ENCODE measurements at places on chromosomes 2 and 18.

DNA sequence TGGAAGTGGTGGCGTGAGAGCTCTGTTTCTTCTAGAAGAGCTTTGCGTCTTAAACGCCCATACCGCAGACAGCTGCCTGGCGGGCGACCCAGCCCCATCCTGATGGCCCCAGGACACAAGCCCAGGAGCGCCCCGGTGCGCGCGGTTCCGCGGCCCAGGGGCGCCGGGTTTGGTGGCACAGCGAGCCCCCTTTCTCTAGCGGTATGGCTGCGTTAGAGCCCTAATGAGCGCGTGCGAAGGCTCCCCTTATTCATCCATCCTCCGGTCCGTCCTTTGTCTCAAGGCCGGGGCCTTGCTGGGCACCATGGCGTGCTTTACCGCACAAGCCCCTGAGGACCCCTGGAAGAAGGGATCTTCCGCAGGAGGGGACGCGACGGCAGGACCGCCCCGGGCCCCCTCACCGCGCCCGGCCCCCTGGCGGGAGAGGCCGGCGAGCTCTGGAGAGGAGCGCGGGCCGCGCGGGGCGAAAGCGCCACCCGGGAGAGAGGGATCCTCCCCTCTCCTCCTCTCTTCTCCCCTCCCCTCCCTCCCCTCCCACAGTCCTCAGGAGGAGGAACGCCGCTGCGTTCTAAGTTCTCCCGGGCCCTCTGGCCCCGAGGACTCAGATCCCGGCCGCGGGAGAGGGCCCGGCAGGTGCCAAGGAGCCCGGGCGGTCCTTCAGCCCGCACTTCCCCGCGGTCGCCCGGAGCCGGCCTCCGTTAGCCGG lies 626 bp upstream of the SLC1A4 start:
- no peak for DNase-seq

DNA sequence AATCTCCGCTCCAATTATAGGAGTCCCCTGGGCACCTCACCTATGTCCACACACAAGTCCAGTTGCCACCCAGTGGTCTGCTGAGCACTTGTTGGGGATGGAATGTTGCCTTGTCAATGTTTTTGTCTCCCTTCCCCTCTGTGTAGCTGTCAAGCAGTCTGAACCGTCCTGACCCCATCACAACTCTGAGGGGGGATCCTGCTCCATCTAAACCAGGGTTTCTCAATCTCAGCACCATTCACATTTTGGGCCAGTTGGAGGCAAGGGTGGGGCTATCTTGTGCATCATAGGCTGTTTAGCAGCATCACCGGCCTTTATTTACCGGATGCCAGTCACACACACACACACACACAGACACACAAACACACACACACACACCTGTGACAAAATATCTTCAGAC lies 53.0 kb downstream of the CYP26B1 start:
- DNase-seq: no peak

DNA sequence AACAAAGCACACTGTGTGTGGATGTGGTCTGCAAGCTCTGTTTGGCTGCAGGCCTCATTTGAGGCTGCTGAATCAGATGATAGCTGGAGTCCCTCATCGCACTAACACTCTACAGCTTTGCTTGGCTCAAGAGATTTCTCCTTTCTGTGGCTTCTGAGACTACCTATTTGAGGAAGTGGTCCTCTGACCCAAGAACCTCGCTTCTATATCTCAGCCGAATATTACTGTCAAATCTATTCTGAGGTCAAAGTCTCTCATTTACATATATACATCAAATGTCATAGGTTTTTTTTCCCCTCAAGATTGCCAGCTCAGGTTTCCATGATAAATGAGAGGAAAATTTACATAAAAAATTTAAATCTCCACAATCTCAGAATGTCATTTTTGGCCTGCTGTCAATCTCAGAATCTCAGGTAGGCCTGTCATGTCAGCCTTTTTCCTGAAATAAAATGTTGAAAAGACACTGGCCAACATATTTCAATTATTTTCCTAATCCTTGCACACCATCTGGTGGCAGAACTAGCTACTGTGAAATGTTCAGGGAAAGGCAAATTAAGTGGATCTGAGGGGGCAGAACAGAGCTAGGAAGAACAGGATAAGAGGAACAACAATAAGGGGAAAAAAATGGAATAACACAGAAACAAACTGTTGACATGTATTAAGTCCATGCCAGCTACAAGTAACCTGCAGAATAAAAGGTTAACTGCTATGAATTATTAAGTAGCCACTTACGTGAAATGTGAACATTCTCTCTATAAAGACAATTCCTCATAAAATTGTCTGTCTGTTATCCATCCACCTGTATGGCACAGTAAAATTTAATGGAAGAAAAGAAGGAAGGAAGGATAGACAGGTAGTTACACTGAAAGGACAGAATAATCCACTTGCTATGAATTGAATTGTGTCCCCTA lies 39.3 kb downstream of the AP1S3 start:
- DNase-seq: no peak

DNA sequence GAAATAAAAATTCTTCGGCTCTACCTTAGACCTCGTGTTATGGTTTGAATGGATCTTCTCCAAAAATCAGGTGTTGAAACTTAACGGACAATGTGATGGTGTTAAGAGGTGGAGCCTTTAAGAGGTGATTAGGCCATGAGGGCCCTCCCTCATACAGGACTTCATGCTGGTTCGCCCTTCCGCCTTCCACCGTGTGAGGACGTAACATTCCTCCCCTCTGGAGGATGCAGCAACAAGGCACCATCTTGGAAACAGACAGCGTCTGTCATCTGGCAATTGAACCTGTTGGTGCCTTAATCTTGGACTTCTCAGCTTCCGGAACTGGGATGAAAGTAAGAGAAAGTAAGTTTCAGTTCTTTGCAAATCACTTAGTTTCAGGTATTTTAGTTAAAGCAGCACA lies 126.3 kb upstream of the SPRED2 start:
- DNase-seq: no peak

GRCh38 chr2:42928161-42928691 lies 135.8 kb upstream of the HAAO start:
- DNase-seq: no peak

DNA sequence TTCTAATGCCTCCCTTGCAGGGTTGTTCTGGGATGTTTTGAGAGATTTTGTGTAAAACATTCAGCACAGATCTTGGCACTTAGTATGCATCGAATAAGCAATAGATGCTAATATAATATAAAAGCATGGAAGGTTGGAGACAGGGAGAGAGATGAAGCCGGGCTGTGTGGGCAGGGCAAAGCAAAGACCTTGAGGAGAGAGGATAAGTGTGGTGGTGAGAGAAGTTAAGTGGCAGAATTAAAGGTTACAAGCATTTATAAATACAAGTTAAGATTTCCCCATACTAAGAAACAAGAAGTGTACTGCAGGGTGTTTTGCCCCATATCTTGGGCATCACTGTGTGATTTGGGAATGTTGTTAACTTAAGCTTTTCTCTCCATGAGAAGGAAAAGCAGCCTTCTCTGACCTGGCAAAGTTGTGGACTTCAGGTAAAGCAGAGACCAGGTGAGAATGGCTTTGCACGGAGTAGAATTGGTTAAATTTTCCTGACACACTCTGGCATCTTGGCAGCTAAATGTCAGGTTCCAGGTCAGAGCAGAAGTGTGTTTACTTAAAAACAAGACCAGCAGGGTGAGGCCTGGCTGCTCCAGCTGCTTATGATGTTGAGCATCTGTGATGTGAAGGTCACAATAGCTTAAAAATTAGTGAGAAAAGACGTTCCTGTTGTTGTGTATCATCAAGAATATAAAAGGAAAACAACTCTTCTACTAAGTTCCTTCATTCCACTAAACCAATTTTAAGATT lies 288.5 kb upstream of the HNMT start:
- no peak for DNase-seq

DNA sequence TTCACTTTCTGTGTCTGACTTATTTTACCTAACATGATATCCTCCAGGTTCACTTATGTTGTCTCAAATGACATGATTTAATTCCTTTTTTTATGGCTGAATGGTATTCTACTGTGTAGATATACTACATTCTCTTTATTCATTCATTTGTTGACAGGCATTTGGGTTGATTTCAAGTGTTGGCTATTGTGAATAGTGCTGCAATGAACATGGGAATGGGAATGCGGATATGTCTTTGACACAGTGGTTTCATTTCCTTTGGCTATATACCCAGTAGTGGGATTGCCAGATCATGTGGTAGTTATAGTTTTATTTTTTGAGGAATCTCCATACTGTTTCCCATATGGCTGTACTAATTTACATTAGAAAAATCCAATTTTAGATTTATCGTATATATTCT lies 195.4 kb upstream of the KLHL14 start:
- no peak for DNase-seq

DNA sequence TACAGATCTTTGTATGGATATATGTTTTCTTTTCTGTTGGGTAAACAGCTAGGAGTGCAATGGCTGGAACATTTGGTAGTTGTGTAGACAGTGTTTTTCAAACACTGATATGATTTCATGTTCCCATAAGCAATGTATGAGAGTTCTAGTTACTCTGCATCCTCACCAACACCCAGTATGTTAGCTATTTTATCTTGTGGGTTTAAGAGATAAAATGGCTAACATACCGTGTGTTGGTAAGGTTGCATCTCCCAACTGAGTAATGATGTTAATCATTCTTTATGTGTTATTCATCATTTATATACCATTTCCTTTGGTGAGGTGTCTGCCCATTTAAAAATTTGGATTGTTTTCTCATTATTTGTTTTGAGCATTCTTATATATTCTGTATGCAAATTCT lies 65.7 kb downstream of the LYPD6B start:
- no peak for DNase-seq

- no peak for DNase-seq
Observed at GRCh38 chr2:3212984-3213383, 164.6 kb downstream of the EIPR1 start.

DNA sequence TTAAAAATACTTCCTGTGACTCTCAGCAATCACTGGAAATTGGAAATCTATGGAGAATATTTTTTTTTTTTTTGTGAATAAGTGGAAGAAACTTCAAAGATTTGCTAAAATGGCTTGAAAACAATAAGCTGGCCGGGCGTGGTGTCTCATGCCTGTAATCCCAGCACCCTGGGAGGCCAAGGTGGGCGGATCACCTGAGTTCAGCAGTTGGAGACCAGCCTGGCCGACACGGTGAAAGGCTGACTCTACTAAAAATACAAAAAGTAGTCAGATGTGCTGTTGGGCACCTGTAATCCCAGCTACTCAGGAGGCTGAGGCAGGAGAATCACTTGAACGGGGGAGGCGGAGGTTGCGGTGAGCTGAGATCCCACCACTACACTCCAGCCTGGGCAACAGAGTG lies 155.5 kb upstream of the CAVIN2 start:
- DNase-seq: no peak

GRCh38 chr18:61736133-61736532 lies 156.7 kb downstream of the RNF152 start:
- no peak for DNase-seq

GRCh38 chr2:122528061-122528460 lies 772.6 kb downstream of the TSN start:
- no peak for DNase-seq

GRCh38 chr2:25592766-25593292 lies 80.5 kb downstream of the DTNB start:
- DNase-seq: no peak

DNA sequence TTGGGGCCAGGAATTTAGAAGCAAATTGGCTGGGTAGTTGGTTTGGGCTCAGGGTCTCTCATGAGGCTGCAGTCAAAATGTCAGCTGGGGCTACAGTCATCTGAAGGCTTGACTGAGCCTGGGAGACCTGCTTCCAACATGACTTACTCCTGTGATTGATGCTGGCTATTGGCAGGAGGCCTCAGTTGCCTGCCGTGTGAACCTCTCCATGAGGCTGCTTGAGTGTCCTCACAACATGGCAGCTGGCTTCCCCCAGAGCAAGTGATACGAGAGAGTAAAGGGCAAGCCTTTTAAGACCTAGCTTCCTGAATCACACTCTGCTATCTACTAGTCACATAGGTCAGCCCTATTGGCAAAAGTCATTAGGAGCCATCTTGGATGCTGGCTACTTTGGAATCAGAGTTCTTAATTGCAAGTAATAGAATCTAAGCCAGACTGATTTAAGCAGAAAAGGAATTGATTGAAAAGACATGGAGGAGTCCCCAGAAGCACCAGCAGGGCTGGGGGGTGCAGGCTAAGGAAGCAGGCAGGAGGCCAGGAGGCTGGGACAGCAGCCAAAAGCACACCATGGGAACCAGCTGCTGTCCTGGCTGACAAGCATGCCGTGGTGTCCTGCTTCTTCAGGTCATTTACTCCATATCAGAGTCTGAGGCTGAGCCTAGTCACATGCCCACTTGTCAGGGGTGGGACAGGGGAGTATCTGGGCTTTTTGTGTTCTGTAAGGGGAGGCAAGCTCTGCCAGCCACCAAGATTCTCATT lies 7.8 kb upstream of the GIGYF2 start:
- DNase-seq: no peak

DNA sequence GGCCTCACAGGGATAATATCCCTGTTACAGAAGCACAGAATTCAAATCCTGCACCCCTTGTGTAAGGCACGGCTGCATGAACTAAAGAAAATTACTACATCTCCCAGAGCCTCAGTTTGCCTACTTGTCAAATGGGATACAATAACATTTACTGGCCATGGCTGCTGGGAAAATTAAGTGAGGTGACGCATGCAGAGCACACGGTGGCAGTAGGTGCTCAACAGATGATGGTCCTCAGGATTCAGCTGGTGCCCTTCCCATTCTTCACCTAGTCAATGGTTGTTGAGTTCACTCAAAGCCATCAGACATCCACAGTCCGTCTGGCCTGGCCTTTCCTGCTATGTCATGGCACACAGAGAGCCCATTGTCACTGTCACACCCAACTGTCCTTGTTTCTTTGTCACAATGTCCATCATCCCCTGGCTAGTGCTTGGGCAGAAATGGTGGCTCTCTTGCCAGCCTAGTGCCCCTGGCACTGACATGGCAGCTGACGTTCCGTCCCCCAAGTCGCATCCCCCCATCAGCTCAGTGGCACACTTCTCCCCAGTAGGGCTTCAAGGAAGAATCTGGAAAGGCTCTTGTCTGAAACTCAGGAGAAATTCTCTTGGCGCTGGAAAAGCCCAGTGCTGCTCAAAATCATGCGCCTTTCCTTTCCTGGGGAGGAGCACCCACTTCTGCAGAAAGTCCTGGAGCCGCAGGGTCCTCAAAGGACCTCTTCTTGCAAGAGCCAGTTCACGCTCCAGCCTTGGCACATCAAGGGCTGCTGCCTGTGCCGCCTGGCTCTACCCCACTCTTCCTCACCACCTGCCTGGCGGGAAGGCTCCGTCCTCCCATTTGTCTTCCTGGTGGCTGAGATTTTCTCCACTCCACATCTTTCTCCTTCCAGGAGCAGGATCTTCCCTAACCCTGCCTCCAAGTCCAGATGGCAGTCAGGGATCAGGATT lies 55.9 kb upstream of the SLC66A3 start:
- no peak for DNase-seq

GRCh38 chr2:181621779-181622490 lies 35.0 kb downstream of the CERKL start:
- no peak for DNase-seq

DNA sequence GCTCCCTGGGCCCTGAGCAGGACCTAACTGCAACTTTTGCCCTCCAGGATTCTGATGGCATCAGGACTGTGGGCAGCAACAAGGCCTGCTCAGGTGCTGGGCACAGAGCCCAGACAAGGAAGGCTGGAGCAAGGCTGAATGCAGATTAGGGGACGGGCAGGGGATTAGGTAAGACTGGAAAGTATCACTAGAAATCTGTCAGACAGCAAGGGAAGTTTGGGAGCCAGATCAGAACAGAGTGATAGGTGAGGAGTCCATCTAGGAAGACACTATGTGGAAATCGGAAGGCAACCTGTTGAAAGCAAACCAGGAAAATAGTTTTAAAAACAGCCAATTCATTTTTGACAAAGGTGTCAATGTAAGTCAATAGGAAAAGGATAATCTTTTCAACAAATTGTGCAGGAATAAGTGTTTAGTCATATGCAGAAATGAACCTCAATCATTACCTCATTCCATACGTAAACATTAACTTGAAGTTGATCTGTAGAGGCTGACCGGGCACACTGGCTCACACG lies 56.4 kb upstream of the STPG4 start:
- DNase-seq: no peak

All from iPS DF 6.9 (cell line).